Naive thymus-derived CD8-positive, alpha-beta T cell (primary cell): ENCODE measurements at places on chromosomes 7 and 10.

DNA sequence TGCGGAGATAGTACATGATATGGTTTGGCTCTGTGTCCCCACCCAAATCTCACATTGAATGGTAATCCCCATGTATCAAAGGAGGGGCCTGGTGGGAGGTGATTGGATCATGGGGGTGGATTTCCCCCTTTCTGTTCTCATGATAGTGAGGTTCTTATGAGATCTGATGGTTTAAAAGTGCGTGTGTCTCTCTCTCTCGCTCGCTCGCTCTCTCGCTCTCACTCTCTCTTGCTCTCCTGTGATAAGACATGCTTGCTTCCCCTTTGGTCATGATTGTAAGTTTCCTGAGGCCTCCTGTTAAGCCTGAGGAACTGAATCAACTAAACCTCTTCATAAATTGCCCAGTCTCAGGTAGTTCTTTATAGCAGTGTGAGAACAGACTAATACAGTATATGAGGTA is 171.9 kb downstream of the NSUN6 start:
- no peaks in the 10 kb centered on the region for H3K36me3 ChIP-seq
- no peak overlapping the region for H3K27ac ChIP-seq
- H3K27me3 ChIP-seq: peaks cover 8% of the 10 kb centered on the region
- DNase-seq: no peak
- H3K4me1 ChIP-seq: no peaks in the 10 kb centered on the region

- no peaks in the 10 kb centered on the region for H3K4me1 ChIP-seq
- no peak for DNase-seq
- H3K27ac ChIP-seq: no peak overlapping the region
- no peaks in the 10 kb centered on the region for H3K36me3 ChIP-seq
- peaks cover 2% of the 10 kb centered on the region for H3K27me3 ChIP-seq
These were observed 54.7 kb downstream of the PON1 start for GRCh38 chr7:95269640-95270039.

DNA sequence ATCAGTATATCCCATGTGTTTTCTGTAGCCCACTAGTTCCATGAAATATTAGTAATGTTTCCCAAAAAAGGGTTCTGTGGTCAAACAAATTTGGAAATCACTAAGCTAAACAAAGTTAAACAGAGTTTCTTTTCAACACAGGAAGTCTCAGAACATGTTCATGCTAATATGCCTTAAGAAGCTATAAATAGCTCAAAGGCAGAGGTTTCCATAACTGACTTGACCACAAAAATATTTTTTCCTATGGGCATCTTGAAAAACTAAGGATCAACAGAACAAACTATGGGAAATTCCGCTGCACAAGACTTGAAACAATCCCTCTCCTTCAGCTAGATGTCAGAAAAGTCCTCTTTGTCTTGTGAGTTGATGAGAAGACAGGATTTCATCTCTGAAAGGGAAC is 59.7 kb downstream of the SEM1 start:
- no peak overlapping the region for H3K4me3 ChIP-seq
- H3K27ac ChIP-seq: no peak overlapping the region
- H3K4me1 ChIP-seq: no peaks in the 10 kb centered on the region
- H3K36me3 ChIP-seq: peaks cover 12% of the 10 kb centered on the region

DNA sequence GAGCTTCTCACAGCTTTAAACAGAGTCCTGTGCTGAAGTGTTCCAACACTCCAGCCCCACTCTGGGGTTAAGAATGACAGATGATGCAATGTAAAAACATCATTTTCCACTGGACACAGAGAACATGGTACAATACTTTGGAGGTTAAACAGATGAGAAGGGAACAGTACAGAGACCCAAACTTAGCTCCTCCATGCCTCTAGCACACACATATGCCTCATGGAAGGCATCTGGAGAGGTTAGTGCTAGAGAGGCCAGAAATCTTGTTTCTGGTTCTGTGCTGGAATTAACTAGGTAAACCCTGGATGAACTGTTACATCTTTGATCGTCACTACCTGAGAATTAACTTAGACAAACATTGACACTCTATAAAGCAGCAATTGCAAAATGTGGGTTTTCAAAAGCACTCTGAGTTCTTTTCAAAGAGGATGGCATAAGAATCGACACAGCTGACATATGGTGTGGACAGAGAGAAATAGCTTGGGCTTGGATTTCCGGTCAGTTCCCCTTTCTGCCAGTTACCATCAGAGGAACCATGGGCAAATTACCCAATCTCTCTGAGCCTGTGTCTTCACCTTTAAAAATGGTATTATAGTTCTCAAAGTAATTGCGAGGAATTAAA is 81.9 kb downstream of the KCNMA1 start:
- no peak for DNase-seq
- H3K36me3 ChIP-seq: no peaks in the 10 kb centered on the region
- peaks cover 7% of the 10 kb centered on the region for H3K27me3 ChIP-seq

GRCh38 chr7:126001349-126001748 is 1071.7 kb upstream of the POT1 start:
- no peaks in the 10 kb centered on the region for H3K27me3 ChIP-seq
- no peaks in the 10 kb centered on the region for H3K36me3 ChIP-seq
- H3K4me3 ChIP-seq: no peak overlapping the region
- H3K27ac ChIP-seq: no peak overlapping the region
- H3K4me1 ChIP-seq: no peaks in the 10 kb centered on the region

DNA sequence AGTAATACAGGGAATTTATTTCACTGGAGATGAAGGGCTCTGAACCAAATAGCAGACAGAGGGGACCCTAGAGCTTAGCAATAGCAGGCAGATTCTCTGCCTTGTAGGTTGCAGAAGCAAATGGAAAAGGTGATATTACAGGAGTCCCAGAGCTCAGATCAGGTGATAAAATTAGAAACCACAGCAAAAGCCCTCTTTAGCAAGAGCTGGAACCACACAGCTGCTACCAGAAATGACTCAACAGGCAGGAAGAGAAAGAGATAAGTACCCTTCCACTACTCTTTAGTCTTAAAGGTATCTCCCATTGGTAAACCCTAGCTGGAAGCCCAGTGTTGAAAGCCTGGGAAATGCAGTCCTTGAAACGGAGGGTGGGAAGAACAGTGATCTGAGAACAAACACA is 535.6 kb upstream of the GHITM start:
- no peaks in the 10 kb centered on the region for H3K4me1 ChIP-seq
- no peak for DNase-seq
- no peaks in the 10 kb centered on the region for H3K27me3 ChIP-seq
- no peak overlapping the region for H3K27ac ChIP-seq
- H3K36me3 ChIP-seq: no peaks in the 10 kb centered on the region

GRCh38 chr10:95408983-95409873 is 118.4 kb upstream of the PDLIM1 start:
- H3K27ac ChIP-seq: no peak overlapping the region
- H3K27me3 ChIP-seq: no peaks in the 10 kb centered on the region
- H3K4me1 ChIP-seq: no peaks in the 10 kb centered on the region
- no peaks in the 10 kb centered on the region for H3K36me3 ChIP-seq
- DNase-seq: no peak

GRCh38 chr7:117750612-117751563 is 122.4 kb downstream of the CTTNBP2 start:
- no peaks in the 10 kb centered on the region for H3K27me3 ChIP-seq
- H3K27ac ChIP-seq: no peak overlapping the region
- H3K4me3 ChIP-seq: no peak overlapping the region
- H3K4me1 ChIP-seq: no peaks in the 10 kb centered on the region

- peak overlapping the region; percentile 75 for H3K4me3 ChIP-seq
- H3K36me3 ChIP-seq: no peaks in the 10 kb centered on the region
- DNase-seq: no peak
- peaks cover 6% of the 10 kb centered on the region for H3K4me1 ChIP-seq
These were observed 744 bp upstream of the BICC1 start for GRCh38 chr10:58511765-58512490.

GRCh38 chr7:11130012-11130411 is 156.3 kb downstream of the PHF14 start:
- H3K4me3 ChIP-seq: no peak overlapping the region
- H3K27ac ChIP-seq: no peak overlapping the region
- no peak for DNase-seq

GRCh38 chr7:25424113-25424512 is 195.8 kb upstream of the NPVF start:
- peaks cover 10% of the 10 kb centered on the region for H3K4me1 ChIP-seq
- no peak for DNase-seq
- H3K4me3 ChIP-seq: no peak overlapping the region
- H3K27me3 ChIP-seq: peaks cover 10% of the 10 kb centered on the region
- H3K36me3 ChIP-seq: no peaks in the 10 kb centered on the region

DNA sequence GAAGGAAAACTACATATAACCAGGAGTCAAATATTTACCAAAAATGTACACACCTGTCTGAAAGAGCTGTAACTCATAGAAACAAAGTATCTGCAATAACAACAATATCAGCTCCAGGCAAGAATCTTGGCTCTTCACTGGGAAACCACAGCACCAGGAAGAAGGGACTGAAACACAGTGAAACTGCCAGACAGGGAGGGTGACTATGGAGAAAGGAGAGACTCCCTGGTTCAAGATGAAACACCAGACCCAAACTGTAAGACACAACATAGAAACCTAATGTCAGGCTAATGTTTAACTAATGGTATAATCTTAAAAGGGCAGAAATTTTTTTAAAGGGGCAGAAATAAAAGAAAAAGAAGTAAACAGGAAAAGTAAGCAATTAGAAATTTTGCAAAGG is 11.5 kb upstream of the TAS2R39 start:
- H3K4me1 ChIP-seq: no peaks in the 10 kb centered on the region
- H3K4me3 ChIP-seq: no peak overlapping the region
- peaks cover 5% of the 10 kb centered on the region for H3K27me3 ChIP-seq
- no peak for DNase-seq

DNA sequence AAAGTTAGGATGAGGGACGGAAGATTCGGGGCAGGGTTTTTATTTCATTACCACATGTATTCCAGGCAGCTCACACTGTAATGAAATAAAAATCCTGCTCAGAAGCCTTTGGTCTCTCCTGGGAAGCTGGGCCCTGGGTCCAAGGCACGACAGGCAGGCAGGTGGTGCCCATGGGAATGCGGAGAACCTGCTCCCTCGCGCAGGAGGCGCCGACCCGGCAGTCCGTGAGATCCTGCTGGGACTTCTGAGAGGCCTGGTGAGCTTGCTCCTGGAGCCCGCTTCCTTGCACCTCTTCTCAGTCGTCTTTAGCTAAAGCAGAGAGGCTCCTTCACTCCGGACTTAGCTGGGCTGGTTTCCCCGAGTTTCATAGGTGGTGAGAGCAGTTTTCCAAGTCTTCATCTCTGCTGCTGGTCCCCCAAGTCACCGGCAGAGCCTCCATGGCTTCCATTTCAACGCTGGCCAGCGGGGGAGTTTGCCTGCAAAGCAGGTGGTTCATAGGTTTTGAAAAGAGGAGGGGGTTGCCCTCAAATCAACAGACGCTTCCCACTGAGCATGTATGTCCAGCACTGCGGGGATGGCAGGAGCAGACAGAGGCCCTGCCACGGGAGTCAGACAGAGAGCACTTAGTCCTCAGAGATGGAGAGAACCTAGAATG is 24.5 kb downstream of the IL15RA start:
- no peaks in the 10 kb centered on the region for H3K36me3 ChIP-seq
- H3K4me1 ChIP-seq: no peaks in the 10 kb centered on the region
- no peak overlapping the region for H3K4me3 ChIP-seq
- no peaks in the 10 kb centered on the region for H3K27me3 ChIP-seq
- H3K27ac ChIP-seq: no peak overlapping the region

DNA sequence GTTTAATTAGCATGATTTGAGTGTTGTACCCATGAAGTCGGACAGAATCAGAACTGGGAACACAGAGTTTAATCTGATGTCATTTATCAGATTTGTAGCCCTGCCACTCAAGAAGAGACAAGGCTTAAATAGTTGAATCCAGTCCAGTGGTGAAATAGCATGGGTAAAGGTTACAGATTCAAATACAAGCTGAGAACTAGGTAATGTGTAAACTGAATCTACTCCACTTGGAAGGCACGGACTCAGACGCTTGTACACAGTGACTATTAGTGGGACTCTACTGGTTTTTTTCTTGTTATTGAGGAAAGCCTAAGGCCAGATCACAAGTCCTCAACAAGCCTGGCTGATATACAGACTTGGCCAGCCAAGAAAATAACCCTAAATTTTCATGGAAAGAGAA is 142.9 kb downstream of the CTTNBP2 start:
- H3K36me3 ChIP-seq: no peaks in the 10 kb centered on the region
- DNase-seq: no peak
- H3K27me3 ChIP-seq: peaks cover 10% of the 10 kb centered on the region
- H3K4me1 ChIP-seq: no peaks in the 10 kb centered on the region

- H3K27me3 ChIP-seq: peaks cover 14% of the 10 kb centered on the region
- peak within 1 kb of the TSS; percentile 98 for H3K4me3 ChIP-seq
- peak within 1 kb of the TSS; percentile 95 for H3K27ac ChIP-seq
- H3K36me3 ChIP-seq: no peaks in the 10 kb centered on the region
- DNase-seq: peak; percentile 83
These were observed at the start of gene LHPP for GRCh38 chr10:124461642-124462347. Gene LHPP (plus strand): TSS chr10:124461823. CDS start chr10:124461863, 40 bp downstream.

DNA sequence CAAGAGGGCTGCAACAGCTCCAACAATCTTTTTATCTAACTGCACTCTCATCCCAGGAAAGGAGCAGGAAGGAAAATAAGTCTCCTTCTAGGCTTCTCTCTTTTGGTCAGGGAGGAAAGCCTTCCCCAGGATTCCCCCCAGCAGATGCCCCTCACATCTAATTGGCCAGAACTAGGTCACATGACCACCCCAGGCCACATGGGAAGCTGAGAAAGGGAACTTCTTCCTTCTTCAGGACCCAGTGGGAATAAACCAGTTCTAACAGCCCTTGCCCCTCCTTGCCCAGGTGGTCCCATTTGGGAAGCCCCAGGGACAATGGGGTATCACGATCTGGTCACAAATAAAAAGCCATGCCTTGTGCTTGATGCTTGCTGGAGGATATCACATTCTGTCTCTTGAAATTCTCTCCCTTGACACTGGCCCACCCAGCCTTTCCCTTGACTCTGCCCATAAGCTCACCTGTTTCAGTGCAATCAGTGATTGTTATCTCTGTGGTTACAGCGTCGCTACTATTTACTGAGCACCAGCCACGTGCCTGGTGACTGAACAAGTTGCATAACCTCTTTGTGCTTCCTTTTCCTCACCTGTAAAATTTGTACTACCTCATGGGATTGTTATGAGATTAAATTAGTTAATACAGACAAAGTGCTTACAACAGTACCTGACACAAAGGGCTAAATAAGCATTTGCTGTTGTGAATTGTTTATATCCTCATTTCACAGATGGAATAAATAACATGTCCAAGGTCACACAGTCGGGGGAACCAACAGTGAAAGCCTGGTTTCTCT is 9.0 kb upstream of the TACR2 start:
- no peak overlapping the region for H3K4me3 ChIP-seq
- peaks cover 61% of the 10 kb centered on the region for H3K4me1 ChIP-seq
- no peaks in the 10 kb centered on the region for H3K27me3 ChIP-seq
- no peak for DNase-seq
- peak overlapping the region; percentile 88 for H3K27ac ChIP-seq
- H3K36me3 ChIP-seq: no peaks in the 10 kb centered on the region

GRCh38 chr10:24416248-24416647 is 207.3 kb downstream of the KIAA1217 start:
- peaks cover 10% of the 10 kb centered on the region for H3K27me3 ChIP-seq
- DNase-seq: no peak
- no peak overlapping the region for H3K4me3 ChIP-seq
- no peaks in the 10 kb centered on the region for H3K4me1 ChIP-seq

DNA sequence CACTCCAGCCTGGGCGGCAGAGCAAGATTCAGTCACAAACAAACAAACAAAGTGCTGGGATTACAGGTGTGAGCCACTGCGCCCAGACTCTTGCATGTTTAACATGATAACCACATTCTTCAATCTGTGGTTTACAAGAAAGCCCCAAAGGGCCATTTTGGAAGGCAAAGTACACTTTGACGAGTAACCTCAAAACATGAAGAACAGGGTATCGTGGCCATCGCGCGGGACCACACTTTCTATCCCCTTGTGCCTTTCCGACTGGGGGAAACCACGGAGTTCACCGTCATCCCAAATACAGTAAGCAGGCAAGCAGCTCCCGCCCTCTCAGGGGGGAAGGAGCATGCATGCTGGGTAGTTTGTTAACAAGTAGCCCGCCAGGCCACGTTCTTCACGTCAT is 125.2 kb downstream of the RNF216 start:
- DNase-seq: no peak
- peak overlapping the region; percentile 12 for H3K27ac ChIP-seq
- H3K4me1 ChIP-seq: peaks cover 8% of the 10 kb centered on the region
- H3K4me3 ChIP-seq: no peak overlapping the region
- H3K27me3 ChIP-seq: no peaks in the 10 kb centered on the region
